Occipital lobe (tissue), 3 donors: ENCODE measurements at places on chromosomes 2 and 18. TPM values are rescaled to one million over a fixed set of nuclear protein-coding genes. Genes with fewer than 3 reads are reported as not detected.

Gene CHRNA1
- not detected for total RNA-seq

Gene CXCR1
- not detected for total RNA-seq

- DNase-seq: no peak
These were observed 54.7 kb upstream of the RIOK3 start for GRCh38 chr18:23398401-23398800.

Gene CFAP53
- 1.4 TPM for total RNA-seq

Gene DUSP19
- 19.3 TPM for total RNA-seq

- DNase-seq: no peak
These were observed 95.9 kb upstream of the GRB14 start for GRCh38 chr2:164717000-164717803.

DNA sequence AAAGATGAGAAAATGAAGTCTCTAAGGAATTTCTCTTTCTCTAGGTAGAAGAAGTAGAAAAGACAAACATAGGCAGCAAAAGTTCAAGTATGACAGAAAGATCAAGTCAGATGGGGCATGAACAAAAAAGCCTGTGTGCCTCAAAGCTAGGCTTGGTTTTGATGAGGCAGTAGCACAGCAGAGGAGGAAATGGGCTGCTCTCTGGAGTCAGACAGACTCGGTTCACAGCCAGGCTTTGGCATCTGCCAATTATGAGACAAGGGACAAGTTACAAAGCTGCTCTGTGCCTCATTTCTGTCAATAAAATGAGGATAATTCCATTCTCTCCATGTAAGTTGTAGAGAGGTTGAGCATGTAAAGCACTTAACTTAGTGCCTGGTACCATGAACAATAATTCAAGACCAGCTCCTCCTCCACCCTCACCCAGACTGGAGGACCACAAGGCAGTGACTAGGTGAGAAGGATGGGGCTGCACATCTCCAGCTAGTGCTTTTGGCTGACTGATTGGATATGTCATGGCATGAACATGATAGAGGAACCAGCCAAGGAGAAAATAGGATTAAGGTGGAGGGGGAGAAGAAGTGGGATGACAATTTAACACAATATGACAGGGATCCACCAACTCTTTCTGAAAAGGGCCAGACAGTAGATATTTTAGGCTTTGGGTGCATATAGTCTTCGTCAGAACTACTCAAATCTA lies 84.6 kb downstream of the TMEM163 start:
- no peak for DNase-seq

Gene NOP58
- 68.2 TPM for total RNA-seq

DNA sequence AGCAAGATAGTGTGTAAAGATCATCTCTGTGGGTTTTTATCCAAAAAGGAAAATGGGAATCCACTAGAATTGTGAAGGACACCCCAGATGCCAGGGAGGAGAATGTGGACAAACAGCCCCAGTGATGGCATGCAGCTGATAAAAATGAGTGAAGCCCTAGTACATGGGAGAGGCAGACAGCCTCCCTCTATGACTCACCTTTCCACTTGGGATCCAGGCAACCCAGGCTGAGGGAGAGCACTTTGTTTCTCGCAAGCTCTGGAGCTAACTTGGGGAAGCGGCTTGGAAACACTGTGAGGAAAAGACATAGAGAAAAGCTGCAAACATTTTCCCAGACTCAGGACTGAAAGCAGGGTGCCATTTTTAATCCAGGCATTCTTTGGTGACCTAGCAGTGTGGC lies 5.3 kb upstream of the FLACC1 start:
- no peak for DNase-seq

Gene HNRNPA3
- 81.6 TPM for total RNA-seq

- no peak for DNase-seq
These were observed 475.6 kb downstream of the TDRD15 start for GRCh38 chr2:21599417-21599816.

DNA sequence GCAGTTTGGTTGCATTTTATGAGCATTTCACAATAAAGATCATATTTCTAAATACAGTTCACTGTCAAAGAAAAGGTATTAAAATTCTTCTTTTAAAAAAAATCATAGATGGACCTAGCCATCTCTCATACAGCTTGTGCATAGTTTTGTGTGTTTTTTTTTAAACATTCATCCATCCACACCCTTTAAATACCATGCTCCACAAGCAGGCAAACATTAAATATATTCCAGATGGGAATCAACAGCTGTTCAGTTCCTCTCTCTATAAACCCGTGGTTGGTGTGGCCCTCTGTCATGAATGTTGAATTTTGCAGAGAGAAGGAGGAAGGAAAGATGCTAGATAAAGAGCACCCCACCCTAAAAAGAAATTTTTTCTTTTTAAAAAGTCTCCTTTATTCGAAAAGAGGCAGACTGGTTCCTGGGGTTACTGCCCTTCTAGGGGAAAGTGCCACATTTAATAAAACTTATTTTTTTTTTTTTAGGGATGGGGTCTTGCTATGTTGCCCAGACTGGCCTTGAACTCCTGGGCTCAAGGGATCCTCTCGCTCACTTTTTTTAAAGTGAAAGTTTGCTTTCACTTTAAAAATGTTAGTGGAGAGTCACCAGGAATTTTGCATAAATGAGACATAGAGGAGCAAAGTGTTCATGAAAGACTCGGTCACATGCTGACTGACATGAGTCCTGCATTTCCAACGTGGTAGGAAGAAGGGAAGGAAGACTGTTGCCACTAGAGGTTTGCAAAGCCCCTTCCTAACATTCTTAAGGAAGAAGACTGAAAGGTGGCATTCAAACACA lies 73.9 kb upstream of the LMAN1 start:
- DNase-seq: no peak

DNA sequence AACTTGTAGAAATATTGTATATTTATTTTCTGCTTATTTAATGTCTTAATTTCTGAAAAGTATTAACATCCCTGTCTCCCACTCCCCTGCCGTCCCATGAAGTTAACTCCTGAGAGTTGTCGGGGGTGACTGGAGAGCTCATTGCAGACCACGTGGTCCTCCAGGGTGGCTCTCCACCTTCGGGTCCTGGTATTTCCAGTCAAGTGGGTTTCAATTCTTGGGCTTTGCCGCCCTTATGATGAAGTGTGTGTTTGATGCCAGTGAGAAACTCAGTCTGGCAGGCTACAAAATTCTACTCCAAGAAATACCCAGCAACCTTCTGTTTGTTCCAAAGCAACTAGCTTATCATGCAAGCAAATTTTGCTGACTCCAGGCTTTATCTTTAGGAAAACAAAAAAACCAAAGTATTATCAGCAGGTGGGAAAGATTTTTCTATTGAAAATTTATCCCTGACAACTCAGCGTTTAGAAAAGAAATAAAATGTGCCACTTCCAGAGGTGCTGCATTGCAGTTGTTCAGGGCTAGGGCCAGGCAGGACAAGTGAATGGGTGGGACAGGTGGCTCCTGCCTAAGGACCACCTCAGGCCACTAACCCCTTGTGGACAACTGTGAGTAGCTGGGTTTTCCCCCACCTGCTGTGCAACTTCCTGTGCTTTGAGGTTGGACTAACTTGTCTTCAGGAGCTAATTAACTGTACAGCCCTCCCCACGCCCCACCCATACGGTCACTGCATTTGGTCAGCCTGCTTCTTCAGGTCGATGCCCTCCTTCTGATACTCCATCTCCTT lies 46.6 kb downstream of the BCL2L11 start:
- DNase-seq: no peak

DNA sequence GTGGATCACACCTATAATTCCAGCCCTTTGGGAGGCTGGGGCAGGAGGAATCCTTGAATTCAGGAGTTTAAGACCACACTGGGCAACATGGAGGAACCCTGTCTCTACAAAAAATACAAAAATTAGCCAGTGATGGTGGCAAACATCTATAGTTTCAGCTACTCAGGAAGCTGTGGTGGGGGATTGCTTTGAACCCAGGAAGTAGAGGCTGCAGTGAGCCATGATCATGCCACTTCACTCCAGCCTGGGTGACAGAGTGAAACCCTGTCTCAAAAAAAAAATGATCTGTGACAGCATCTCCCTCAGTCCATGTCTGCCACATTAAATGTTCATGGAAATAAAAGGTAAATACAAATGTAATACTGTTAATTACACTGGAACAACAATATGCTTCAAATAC lies 121.4 kb upstream of the COL5A2 start:
- DNase-seq: no peak

- no peak for DNase-seq
These were observed 34.1 kb downstream of the NOP58 start for GRCh38 chr2:202299712-202300111.

DNA sequence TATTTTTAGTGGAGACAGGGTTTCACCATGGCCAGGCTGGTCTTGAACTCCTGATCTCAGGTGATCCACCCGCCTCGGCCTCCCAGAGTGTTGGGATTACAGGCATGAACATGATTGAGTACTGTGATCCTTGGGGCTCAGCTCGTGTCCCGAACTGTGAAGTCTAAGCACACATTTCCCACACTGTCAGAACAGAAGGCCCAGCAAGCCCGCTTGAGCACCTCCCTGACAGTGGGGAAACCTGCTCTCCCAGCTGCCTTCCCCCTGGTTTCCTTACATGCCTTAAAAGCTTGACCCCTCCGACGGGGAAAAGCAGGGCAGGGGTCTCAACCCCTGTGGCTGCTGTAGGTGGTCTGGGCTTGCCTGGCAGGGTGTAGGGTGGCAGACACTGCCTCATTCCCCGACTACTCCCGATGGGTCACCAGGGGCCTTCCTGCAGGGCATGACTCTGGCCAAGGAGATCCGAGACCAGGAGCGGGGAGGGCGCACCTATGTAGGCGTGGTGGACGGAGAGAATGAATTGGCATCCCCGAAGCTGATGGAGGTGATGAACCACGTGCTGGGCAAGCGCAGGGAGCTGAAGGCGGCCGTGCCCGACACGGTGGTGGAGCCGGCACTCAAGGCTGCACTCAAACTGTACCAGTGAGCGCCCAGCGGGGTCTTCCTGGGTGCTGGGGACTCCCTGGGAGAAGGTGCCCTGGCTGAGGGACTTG lies 10.1 kb downstream of the VIL1 start:
- DNase-seq: no peak

Gene HOXD11
- total RNA-seq: not detected

Gene PROKR1
- total RNA-seq: 2.0 TPM

DNA sequence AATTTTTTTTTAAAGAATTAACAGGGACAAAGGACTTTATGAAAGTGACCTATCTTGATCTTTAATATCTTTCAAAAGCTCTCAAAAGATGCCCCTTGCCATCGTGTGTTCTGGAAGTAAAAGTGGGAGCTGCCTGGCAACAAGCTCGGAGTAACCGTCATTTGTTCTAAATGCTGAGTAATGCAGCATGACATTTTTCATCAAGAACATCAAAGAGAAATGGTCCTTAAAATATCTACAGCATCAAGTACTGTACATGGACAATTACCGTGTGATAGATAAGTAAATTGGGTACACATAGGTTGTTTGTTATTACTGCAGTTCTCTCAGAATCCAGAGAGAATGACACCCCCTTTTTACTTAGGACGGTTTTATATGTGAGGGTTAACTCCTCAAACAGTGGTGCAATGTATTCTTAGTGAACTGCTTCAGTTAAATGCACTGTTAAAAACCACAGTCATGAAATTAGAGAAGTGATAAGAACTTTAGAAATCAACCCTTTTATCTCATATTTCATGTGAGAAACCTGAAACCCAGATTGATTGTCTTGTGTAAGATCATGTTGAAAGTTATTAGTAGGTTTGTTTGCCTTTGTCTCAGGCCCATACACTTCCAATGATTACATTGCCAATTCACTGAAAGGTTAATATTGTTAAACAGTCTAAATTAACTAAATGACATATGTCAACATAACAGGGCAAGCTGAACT lies 90.6 kb upstream of the HNMT start:
- no peak for DNase-seq

- no peak for DNase-seq
These were observed 50.1 kb downstream of the MBP start for GRCh38 chr18:77082316-77082955.
